ENCODE measurements at places on chromosomes 3 and 15.

GRCh38 chr3:64291956-64292355 lies 66.7 kb upstream of the PRICKLE2 start:
- DNase-seq = no peak

- no peak for DNase-seq
Measured at GRCh38 chr15:33894193-33894592, 74.1 kb upstream of the CHRM5 start.

DNA sequence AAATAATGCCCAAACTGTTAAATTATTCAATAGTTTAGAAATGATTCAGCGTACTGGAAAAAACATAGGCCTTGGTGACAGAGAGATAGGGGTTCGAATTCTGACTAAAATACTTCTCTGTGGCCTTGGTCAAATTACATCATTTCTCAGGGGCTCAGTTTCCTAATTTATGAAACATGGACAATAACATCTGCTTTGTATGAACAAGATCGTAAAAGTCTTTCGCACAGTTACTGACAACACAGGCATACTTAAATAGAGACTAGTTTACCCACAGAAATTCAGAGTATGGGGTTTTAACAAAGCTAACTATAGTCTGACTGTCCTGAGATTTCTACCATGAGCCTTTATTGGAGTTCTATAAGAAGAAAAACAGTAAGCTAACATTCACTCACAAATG lies 440.4 kb downstream of the FHIT start:
- DNase-seq = no peak

DNA sequence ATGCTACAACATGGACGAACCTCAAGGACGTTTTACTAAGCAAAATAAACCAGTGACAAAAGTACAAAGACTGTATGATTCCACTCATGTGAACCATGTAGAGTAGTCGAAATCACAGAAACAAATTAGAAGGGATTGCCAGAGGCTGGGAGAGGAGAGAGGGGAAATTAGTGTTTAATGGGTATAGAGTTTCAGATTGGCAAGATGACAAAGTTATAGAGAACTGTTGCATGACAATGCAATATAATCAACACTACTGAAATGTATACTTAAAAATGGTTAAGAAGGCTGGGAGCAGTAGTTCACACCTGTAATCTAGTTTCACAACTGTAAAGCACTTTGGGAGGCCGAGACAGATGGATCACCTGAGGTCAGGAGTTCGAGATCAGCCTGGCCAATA lies 36.9 kb downstream of the PLS1 start:
- DNase-seq = peak; percentile 57

DNA sequence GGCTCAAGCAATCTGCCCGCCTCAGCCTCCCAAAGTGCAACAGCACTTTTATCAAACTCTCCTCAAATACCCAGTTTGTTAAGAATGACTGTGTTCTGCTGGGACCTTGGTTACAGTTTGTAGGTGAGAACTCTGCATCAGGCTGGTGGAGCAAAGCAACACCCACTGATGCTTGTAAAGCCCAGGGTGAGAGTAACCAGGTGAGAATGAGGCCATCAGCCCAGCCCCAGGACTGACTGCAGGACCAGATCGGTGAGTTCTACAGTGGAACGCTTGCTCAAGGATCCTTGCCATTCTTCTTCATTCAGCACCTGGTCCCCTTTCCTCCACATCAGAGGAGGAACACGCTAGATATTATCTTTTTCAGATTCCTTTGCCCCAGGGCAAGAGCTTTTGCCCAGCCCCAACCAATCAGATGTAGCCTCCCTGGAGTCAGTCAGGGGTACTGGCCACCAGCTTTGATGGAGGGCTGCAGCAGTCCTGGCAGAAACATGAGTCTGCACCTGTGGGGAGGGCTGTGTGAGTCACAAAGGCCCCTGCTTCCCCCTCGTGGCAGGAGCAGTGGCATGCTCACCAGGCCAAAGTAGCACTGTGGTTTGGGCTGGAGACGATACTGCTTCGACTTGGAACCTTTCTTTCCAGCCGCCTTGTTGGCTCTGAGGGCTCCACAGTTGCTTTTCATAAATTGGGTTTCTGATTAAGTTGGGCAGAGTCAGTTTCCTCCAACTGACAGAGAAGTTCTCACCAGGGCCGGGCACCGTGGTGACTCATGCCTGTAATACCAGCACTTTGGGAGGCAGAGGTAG lies 3.5 kb upstream of the SHISA5 start:
- peak; percentile 21 for DNase-seq

DNA sequence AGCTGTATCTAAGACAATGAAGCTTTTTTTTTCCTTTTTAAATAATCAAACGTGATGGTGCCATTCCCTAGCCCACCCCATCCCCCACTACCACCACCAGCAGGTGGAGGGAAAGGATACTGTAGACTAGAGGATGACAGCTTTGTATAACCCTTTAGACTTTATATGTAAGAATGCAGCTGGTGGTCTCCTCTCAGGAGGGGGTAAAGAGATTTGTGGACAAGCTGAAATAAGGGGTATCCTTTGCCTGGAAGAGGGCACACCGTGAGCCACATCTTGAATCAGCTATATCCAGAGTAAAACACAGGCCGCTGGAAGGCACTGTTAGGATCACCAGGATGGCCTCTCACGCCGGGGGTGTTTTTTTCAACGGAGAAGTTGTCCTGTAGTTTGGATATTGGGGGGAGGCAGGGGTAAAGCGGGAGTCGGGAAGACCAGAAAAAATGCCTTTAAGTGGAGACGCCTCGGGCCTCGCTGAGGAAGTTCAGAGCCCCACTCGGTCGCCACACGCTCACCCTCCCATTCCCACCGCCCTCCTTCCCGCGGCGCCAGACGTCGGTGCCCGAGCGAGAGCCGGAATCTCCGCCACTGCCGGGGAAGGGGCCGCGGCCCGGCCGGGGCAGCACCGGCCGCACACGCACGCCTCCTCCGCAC lies 986 bp downstream of the KPNA4 start:
- no peak for DNase-seq
